Astrocyte of the spinal cord (primary cell): ENCODE measurements at places on chromosomes 13 and 19.
A peak's percentile ranks its signal among the peaks of the same experiment; 100 is the strongest.

- DNase-seq: no peak
These were observed 5.6 kb downstream of the ICAM5 start for GRCh38 chr19:10295305-10295846.

- DNase-seq: no peak
These were observed 12.7 kb upstream of the NUMBL start for GRCh38 chr19:40703029-40703755.

- DNase-seq: no peak
These were observed 556.3 kb downstream of the PCDH17 start for GRCh38 chr13:58187881-58188280.

GRCh38 chr19:20999731-21000352 is 20.6 kb upstream of the ZNF430 start:
- DNase-seq: peak; percentile 88

DNA sequence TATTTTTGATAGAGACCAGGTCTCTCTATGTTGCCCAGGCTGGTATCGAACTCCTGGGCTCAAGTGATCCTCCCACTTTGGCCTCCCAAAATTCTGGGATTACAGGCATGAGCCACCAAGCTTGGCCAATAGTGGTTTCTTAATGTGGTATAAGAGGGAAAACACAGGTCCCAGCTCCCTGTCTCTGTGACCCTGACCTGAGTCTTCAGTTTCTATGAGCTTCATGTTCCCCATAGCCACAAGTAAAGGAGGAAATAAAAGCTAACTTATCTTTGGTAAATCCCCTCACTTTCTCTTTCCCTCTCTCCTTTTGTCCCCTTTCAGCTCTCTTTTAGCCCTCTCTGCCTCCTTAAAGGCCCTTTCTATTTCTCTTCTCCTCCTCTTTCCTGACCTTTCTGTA is 50.3 kb downstream of the ABCC4 start:
- no peak for DNase-seq

DNA sequence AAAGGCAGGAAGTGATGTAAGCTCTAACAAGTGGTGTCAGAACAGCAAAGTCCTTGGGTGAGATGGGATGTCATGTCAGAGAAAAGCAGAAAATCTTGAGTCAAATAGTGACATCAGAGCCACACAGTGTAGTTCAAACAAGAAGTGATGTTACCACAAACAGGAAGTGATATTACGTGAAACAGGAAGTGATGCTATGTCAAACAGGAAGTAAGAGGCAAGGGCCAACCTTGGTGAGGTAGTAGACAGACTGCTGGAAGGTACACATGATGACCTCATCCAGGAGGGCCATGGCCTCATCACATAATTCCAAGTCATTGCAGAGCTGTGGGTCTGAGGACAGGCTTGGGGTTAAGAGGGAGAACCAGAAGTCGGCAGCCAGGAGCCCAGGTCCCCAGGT is 7.0 kb upstream of the MAMSTR start:
- no peak for DNase-seq

DNA sequence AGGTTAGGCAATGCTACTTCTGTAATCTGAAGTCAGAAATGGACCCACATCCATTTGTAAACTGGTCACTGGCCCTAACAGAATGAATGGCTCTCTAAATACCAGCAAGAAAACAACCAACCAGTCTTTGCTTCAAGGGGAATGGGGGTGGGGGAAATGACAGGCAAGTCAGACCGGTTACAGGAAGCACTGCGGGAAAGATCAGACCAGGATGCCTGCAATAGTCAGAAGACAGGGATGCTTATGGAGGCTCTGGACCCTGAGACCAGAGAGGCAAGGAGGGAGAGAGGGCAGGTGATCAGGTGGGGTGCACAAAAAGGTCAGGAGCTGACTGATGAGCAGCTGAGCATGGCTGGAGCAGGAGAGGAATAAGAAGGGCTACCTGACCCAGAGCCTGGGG is 13.1 kb downstream of the MED26 start:
- DNase-seq: no peak

GRCh38 chr13:98784666-98785065 is 32.2 kb upstream of the SLC15A1 start:
- DNase-seq: no peak

DNA sequence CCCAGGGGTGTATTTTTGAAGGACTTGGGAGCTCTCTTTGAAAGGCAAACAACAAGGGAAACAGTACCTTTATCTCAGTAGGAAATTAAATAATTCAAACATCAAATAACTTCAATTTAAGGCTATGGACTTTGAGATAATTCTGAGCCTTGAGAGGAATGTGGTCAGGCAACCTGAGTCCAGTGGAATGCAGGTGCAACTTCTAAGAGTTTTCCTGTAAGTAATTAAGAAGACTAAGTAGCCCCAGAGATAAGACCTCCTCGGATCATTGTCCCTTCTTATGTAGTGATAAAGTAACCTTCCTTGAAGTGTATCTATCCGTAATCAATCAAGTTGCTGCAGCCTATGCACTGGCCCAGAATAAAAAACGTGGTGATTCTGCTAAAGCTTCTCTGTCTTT is 29.2 kb downstream of the ZNF701 start:
- DNase-seq: no peak

DNA sequence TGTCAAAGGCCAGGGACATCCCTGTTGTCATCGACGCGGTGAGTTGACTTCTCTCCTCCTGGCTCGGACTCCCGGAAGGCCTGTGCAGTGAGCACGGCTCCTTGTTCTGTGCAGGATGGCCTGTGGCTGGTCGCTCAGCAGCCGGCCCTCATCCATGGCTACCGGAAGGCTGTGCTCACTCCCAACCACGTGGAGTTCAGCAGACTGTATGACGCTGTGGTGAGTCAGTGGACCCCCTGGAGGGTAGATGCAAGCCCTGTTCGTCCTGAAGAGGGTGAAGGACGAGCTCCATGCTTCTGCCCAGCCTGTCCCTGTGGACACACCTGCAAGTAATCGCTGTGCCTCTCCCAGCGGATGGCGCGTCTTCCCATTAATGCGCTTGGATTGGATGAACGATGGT is 19.2 kb downstream of the NAXD start:
- DNase-seq: peak; percentile 90

- DNase-seq: peak; percentile 25
These were observed 329.8 kb upstream of the GPC6 start for GRCh38 chr13:92896842-92897241.

DNA sequence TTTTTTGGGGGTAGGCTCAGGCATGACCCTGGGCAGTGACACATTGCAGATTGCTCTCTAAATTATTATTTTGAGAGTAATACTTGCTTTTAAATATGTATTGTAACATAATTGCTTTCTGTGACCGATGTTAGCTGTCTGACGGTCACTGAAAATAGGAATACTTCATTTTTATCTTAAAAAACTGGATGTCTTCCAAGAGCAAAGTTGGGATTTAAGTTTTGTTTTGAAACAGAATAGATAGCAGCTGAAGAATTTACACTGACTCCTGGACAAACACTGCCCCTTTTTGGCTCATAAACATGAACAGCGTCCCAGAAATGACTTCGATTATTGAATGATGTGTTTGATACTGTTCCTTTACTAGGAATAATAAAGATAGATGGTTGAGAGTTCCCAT is 535.9 kb downstream of the GPC5 start:
- no peak for DNase-seq

GRCh38 chr13:41791056-41791455 is 169.9 kb downstream of the VWA8 start:
- no peak for DNase-seq

- DNase-seq: no peak
These were observed 9.6 kb downstream of the CEBPA start for GRCh38 chr19:33292595-33293254.

DNA sequence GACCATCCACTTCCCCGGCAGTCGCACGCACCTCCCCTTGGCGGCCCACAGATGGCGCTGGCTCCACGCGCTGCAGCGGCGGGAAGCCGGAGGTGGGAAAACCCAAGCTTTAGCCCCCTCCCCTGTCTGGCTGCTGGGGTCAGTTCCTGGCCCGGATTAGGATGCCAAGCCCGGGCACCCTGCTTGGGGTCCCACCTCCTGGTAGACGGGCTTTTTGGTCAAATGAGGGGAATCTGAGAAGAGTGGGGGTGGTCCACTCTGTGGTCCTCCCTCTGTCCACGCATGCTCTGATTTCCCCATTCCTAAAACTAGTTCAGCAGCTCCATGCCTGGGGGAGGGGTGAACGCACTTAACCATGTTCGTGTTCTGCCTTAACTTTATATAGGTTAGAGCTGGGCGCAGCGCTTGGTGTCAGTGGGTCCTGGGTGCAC is 8.1 kb upstream of the ADGRE2 start:
- DNase-seq: no peak

- peak; percentile 78 for DNase-seq
These were observed 8.9 kb downstream of the TSHZ3 start for GRCh38 chr19:31340042-31341025.

DNA sequence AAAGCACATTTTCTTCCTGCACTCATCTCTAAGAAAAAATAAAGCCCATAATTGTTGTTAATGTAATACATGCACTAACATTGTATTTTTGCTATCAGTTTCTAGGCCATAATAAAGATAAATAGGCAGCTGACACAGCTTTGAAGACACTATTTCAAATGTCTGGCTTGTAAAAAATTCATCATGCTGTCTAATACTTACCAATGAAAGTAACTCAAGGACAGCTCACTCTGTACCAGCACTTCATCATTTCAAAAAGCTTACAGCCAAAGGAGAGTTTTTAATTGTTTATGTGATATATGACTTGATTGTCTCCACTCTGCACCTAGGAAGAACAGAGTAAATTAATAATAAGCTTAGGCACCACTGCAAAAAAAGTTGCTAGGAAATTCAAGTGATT is 1423.3 kb upstream of the PCDH20 start:
- no peak for DNase-seq

GRCh38 chr13:110665491-110666254 is 40.2 kb downstream of the CARS2 start:
- no peak for DNase-seq

DNA sequence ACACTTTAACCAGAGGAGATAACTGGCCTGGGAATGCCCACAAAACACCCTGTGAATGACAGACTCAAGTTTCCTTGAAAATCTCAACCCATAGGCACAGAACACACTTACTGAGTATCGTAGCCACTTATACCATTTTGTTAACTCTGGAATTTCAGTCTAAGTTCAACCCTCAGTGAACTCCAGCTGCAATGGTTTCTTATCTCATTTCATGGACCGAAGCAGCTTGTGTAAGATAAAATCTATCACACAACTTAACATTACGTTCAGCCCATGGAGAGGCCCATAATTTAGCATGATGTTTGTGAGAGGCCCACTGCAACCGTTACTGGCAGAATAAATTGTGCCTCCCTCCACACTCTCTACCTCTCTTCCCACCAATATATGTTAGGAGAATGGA is 323.0 kb downstream of the DNAJC15 start:
- DNase-seq: no peak
